Stimulated activated CD8-positive, alpha-beta memory T cell treated with anti-CD3 and anti-CD28 coated beads, Interleukin-15, amount 100 ng/mL, for 24 hours (primary cell): ENCODE measurements at places on chromosomes 5 and 9.

GRCh38 chr9:83027153-83027891 is 35.6 kb downstream of the RASEF start:
- no peak for DNase-seq

- no peak for DNase-seq
These were observed 365.1 kb upstream of the RIOK2 start for GRCh38 chr5:97547999-97548738.

DNA sequence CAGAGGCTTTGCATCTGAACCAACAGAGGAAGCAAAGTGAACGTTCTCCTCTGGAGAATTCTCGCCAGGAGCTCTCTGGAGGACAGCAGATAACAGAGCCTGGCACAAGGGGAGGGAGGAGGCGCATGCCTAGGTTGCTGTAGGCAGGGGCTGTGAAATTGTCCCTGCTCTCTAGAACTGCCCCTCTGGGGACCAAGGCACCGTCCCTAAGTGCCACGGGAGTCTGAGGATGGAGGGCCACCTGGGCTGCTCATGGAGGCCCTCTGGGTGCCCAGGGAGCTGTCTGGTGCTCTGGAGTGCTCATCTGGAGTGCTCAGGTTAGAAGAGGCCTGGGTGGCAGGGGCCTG is 77.6 kb downstream of the CACNA1B start:
- DNase-seq: no peak

DNA sequence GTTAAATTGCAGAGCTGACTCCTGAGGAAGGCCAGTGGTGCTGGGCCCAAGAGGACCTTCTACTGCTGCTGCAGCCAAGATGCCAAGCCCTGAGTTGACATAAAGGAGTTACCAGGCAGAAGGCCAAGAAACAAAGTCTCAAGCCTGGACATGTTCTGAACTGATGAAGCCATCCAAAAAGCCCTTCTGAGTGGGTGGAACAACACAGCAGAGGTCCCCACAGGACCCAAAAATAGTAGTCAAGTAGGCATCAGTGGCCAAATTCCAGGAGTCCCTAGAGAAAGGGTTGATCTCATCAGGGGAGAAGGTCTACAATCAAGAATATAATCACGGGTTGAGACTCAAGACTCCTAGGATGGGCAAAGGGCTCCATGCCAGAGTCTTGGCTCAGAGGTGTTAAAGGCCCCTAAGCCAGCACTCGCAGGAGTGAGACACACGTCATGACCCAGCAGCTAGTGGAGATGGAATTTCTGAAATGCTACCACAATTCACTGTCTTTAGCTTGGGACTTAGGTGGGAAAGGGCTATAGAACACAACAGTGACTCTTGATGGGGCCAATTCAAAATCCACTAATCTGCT is 119.7 kb downstream of the FANCC start:
- no peak for DNase-seq

GRCh38 chr5:132807163-132807838 is 5.8 kb upstream of the SOWAHA start:
- DNase-seq: no peak

GRCh38 chr5:116145416-116145815 is 60.6 kb downstream of the COMMD10 start:
- DNase-seq: no peak

DNA sequence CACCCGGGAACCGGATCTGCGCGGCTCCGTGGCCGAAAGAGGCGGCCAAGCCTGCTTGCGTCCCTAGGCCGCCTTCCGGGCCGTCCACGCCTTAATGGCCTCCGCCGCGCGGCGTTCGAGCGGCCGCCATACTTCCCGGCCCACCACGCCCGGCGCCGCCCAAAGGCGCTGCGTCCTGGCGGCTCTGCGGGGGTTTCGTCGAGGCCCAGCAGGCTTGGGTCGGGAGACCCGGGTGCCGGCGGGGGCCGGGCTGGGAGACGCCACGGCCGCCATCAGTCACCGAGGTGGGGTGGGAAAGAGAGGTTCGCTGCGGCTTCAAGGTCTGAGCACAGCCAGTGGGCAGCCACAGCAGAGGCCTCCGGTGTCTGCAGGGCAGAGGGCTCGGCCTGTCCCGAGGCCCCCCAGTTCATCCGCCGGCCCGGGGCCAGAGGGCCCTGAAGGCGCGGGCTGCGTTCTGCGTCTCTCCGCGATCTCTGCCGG is 545.8 kb upstream of the CDH10 start:
- DNase-seq: no peak

DNA sequence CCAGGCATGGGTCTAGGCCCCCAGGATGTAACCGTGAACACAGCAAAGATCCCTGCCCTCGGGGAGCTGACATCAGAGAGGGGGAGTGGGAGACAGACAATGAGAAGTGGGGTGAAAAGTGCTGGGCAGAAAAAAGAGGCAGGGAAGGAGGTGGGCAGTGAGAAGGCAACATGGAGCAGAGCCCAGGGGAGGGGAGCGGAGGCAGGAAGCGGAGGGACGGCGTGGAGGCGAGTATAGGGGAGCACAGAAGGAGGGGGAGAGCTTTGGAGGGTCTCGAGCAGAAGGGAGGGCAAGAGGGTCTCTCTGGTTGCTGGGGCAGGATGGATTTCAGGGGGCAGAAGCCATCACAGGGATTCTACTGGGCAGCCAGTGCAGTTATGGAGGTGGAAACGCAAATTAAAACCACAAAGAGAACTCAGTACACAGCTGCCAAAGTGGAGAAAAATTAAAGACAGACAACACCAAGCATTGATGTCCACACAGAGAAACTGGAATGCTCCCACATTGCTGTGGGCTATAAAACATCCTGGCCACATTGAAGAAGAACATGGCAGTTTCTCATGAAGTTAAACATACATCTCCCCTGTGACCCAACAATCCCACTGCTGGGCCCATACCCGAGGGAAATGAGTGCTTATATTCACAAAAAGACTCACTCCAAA is 21.1 kb upstream of the LAMC3 start:
- DNase-seq: no peak

DNA sequence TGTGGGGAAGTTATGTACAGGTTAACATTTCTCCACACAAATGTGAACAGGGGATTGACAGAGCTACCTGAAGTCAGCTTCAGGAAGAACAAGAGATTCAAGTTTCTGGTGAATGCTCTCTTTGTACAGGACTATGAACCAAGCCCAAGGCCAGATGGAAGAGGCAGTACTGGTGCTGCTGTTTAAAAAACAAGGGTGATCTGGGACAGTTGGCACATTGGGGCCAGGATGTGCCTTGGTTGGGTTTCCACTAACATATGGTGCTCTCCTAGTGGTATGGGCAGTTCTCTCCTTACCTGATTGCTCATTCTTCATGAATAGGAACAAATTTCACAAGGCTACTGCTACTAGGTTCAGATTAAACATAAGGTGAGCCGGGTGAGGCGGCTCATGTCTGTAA is 40.0 kb downstream of the MTMR12 start:
- no peak for DNase-seq

GRCh38 chr9:134594078-134594941 is 47.3 kb upstream of the COL5A1 start:
- no peak for DNase-seq

DNA sequence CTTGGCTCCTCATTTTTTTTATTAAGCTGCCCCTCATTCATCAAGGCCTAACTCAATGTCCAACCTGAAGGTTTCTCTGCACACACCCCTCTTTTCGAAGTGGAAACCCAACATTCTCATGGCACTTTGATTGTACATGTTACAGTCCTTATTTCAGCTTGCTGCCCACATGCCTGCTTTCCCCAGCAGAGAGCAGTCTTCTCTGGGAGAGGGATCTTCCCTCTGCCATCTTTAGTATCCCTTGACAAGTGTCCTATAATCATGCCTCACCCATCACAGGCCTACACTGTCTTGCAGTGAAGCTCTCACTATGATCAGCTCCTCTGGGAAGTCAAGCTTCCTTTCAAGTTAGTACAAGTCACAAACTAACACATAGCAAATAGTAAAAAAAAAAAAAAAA is 175.1 kb downstream of the ACER2 start:
- no peak for DNase-seq

DNA sequence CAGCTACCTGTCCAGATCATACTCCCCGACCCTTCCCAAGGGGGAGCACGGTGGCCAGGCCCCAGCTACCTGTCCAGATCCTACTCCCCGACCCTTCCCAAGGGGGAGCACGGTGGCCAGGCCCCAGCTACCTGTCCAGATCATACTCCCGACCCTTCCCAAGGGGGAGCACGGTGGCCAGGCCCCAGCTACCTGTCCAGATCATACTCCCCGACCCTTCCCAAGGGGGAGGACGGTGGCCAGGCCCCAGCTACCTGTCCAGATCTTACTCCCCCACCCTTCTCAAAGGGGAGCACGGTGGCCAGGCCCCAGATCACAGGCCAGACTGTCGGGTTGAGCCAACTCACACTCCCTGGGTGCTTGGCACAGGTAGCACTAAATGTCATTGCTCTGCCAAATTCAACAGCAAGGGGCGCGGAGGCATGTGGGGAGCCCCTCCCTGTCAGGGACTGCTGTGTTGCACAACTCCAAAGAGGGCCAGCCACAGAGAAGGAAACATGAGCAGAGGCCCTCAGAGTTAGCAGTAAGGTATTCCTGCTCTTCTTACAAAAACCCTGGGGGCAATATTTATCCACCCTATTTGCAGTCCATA is 136.9 kb downstream of the OLFM1 start:
- DNase-seq: no peak

- DNase-seq: no peak
These were observed 10.7 kb upstream of the UBAC1 start for GRCh38 chr9:135971892-135972291.

GRCh38 chr9:111798786-111799185 is 4.0 kb upstream of the SHOC1 start:
- no peak for DNase-seq

- DNase-seq: no peak
These were observed 3.2 kb upstream of the BAAT start for GRCh38 chr9:101387871-101388506.

DNA sequence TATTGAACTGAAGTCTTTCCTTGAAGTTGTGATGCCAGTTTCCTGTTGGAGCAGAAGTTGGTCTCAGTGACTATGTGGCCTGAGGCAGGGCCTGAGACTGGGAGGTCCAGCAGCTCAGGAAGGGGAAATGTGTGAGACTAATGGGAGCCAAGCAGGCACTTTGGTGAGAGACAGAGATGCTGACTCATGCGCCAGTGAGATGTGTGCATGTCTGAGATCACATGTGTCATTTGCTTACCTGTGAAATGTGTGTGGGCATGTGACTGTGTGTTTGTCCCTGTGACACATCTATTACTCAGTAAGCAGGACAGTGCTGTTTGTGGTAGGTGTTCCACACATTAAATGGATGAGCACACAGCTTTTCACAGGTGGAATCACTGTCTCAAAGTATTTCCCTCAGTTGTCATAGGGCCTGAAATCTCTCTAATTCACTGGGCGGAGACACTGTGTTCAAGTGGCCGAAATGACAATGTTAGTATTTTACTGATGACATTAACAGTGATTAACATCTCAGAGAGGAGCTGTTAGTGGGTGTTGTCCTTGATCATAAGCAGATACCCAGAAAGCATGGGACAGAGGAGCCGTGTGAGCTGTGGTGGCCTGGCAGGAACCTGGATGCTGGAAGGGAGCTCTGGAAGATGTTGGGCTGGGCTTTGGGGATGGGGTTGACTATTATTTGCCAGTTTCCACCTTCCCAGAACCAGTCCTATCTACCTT is 7.4 kb downstream of the NPR2 start:
- DNase-seq: no peak

GRCh38 chr9:126240835-126241234 is 85.8 kb upstream of the MVB12B start:
- DNase-seq: no peak

DNA sequence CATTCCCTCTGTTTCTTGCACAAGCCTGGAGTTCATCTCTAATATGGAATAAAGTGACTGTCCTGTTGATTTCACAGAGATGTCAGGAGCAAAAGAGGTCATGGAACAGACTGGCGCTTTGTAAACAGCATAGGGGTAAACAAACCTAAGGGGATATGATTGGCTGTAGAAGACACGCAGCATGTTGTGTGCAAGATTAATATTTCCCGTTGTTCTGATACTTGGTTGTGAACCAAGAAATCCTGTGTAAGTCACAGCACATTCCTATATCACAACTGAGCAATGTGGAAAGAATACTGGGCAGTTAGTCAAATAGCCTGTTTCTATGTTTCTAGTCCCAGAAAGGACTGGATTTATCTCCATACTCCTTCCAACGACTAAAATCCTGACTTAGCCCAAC is 3.2 kb downstream of the ADAMTS12 start:
- DNase-seq: no peak

- DNase-seq: no peak
These were observed 535.9 kb downstream of the DNAH5 start for GRCh38 chr5:13408616-13409015.

GRCh38 chr9:35163413-35163812 is 1.6 kb downstream of the UNC13B start:
- no peak for DNase-seq

GRCh38 chr5:54761213-54761701 is 224.1 kb downstream of the ESM1 start:
- no peak for DNase-seq

- no peak for DNase-seq
These were observed 42.8 kb downstream of the TEK start for GRCh38 chr9:27151693-27152404.

DNA sequence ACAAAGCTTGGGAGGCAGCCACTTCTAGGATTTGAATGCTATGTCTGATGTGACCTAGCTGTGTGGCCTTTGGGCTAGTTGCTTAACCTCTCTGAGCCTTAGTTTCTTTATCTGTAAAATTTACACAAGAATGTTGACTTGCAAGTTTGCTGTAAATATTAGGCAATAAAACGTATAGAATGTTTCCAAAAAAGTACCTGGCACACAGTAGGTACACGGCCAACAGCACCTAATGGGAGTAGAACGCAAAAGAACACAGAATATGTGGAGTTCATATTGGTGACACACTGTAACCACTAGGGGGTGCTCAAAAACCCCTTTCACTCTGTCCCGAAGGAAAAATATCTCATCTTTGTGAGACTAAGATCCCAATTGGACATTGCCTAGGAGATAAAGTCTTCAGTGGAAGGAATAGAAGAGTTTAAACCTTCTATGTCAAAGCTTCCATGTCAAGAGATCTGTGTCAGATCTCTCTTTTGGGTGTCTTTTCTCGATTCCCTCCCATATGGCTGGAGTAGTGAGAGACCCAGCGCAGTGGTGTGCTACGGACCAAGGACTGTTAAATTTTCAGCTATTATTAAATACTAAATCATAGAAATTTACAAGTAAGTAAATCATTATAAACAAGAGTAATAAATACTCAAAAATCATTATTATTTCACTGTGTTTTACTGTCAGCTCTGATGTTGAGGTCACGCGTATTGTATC is 145.4 kb upstream of the RAD23B start:
- no peak for DNase-seq

GRCh38 chr5:120988941-120989340 is 524.8 kb downstream of the PRR16 start:
- no peak for DNase-seq

DNA sequence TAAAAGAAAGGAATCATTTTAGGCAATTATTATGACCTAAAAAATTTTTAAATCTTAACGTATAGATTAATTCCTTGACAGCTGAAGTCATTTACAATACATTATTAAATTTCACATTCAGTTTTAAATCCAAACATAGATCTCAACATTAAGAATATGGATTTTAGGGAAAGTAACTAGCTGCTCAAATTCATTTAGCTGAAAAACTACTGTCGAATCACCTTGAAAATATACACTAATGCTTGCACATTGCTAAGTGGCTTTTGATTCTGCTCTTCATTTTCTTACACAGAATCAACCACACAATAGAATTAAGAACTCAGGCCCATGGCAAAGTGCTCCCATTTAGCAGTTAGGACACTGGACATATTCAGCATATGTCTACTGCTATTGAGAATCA is 454.2 kb downstream of the RAB3C start:
- no peak for DNase-seq

GRCh38 chr9:2610985-2611384 is 10.6 kb upstream of the VLDLR start:
- no peak for DNase-seq
